M059J (cell line): ENCODE measurements at places on chromosomes 5 and 9.

DNA sequence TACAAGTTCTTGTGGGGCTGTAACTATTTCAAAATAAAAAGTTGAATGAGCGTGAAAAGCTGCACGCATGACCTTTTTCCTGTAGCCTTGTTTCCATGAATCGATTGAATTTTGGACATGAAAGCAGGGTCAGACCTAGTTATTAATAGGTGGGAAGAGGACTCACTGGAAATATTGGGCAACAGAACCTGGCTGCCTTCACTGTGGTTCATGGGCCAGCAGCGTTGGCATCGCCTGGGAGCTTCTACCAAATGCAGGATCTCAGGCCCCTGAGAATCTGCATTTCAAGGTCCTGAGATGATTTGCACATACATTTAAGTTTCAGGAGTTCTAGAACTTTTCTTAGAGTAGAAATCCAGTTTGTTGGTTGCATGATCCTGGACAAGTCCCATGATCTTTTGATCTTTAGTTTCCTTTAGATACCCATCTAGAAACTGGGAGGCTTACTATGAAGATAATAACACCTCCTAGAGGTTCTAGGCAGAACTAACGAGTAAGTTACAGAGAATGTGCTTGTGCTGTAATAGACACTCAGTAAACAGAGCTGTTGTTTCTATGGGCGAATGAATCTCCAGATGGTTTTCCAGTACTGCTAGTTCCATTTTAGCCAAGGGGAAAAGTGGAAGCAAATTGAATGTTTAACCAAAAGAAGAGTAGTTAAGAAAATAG lies 12.4 kb downstream of the ANKRD33B start:
- DNase-seq, result no peak

- peak; percentile 67 for DNase-seq
Observed at GRCh38 chr5:134477462-134478245, 47.8 kb upstream of the JADE2 start.

DNA sequence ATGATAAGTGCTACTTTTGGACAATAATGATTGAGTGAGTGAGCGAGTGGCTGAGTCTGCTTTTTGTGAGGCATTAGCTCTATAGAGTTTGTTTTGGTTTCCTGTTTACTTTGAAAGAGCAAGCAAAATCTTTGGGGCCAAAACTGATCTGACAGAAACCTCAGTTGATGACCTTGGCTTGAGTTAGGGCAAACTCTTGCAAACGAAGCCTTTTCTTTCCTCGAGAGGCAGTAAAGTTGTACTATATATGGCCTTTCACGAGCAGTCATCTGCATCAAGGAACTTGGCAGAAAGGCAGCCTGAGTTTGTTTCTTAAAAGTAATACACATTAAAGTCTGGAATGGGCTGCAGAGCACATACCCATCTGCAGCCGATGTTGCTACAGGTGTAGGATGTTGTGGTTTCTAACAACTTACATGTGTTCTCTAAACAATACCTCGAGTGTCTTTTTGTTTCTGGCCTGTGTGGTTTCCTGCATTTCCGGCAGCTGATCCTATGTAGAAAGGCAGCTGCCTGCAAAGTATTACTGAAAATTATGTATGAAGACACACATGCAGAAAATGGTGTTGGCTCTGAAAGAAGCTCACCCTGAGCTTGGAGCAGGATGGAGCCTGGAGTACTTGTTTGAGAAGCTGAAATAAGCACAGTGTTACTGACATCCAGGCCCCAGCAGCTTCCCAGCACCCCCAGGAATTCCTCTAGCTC lies 60.8 kb downstream of the FOXD1 start:
- peak; percentile 40 for DNase-seq

DNA sequence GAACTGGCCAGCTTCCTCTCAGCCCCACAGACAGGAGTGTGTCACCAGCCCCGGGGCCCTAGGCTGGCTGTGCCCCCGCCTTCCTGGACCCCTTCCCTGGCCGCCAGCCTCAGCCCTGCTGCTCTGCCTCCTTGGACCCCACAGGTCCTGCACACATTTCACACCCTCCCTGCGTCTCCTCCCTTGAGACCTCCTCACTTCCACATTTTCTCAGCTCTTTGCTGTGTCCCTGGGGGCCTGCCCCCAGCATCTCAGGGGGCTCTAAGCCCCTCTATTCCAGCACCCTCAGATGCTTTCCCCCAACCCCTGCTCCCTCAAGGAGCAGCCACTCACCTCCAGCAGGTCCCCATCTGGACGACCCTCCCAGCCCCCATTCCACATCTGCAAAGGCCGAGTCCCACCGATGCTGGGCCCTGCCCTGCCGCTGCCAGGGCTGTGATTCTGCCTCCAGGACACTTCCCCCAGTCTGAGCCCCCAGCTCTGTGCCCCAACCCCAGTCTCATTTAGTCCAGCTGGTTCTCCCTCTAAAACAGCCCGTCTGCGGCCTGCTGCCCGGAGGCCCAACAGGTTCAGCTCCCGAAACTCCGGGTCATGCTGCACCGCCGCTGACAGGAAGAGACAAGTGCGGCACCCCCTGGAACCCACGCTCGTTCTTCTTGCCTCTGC lies 4.2 kb downstream of the SLC34A3 start:
- DNase-seq, result no peak

DNA sequence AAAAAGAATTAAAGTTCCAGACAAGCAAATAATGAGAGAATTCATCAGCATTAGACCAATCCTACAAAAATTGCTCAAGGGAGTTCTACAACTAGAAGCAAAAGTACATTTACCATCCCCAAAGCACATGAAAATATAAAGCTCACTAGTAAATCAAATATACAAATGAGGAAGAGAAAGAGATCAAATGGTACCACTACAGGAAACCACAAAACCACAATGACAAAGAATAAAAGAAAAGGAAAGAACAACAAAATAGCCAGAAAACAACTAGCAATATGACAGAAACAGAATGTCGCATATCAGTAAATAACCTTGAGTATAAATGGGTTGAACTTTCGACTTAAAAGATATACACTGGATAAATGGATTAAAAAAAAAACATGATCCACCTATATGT lies 739.0 kb downstream of the DTWD2 start:
- DNase-seq, result no peak

- no peak for DNase-seq
Observed at GRCh38 chr9:93010056-93010455, 48.4 kb upstream of the SUSD3 start.

- peak; percentile 27 for DNase-seq
Observed at GRCh38 chr5:21452449-21452848, 1400.7 kb downstream of the CDH12 start.

GRCh38 chr9:127919253-127919815 lies 2.5 kb upstream of the ST6GALNAC4 start:
- DNase-seq, result peak; percentile 100

DNA sequence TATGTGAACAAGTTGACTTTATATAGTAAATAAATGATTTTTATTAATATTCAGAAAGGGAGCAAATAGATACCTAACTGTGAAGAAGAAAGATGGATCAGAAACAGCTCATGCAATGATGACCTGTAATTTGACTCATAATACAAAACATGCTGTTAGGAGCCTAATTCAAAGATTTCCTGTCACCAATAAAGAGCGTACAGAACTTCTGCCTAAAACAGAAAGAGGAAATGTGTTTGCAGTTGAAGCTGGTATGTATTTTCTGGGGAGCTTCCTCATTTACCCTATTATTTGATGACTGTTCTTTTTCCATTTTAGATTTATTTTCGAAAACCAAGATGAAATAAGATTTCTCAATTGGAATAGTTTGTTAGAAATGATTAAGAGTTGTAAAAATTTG lies 11.4 kb downstream of the YTHDC2 start:
- no peak for DNase-seq

DNA sequence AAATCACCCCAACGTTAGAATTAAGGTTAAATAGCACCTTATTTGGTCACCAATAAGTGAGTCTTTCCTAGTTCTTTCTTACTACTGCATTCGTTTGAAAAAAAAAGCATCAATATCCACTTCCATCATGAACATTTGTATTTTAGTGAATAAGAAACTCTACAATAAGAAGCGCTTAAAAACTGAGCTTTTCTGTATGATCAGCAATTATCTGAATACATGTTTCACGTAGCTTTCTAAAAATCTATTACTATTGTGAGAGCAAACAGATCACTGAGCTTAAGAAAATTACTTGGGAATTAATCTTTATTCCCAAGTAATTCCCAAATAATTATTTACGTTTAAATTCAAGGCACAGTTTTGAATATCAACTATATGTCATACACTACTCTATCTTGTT lies 32.5 kb downstream of the ZDHHC21 start:
- no peak for DNase-seq

- DNase-seq, result no peak
Observed at GRCh38 chr5:160460377-160461049, 38.9 kb downstream of the PTTG1 start.

DNA sequence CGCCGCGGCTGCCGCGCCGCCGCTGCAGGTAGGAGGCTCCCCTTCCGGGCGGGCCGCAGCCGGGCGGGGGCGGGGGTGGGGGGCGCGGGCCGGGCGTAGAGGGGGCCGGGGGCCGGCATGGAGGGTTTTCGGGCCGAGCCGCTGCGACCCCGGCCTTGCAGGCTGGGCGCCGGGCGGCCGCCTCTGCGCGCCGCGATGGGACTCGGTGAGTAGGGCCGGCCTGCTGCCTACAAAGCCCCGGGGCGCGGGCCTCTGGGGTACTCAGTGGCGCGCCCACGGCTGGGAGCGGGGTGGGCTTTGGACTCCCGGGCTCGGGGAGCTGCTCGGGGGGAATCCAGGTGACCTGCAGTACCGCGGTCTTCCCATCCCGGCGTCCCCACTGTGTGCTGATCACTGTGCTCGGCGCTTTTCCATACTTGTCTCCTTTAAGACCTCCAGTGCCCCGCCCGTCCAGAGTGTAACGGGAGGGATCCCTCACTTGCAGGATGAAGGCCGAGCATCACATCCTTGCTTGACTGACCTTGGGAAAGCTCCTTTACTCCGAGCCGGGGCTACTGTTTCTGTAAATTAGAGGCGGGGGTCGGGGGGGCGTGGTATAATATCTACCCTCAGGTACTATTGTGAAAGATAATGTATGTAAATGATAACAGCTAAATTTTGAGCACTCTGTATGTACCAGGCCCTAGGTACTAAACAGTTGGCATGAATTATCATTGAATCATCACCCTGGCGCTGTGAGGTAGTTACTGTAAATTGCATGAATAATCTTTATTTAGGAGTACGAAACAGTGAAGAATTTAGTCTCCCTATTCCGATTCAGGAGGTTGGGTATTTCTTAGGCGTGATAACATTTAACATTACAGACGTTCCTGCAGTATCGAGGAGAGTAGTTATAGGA lies 672 bp downstream of the MSANTD3 start:
- peak; percentile 83 for DNase-seq

GRCh38 chr5:96503501-96504236 lies 70.6 kb upstream of the PCSK1 start:
- DNase-seq, result no peak

GRCh38 chr5:120306303-120306702 lies 157.8 kb upstream of the PRR16 start:
- no peak for DNase-seq

DNA sequence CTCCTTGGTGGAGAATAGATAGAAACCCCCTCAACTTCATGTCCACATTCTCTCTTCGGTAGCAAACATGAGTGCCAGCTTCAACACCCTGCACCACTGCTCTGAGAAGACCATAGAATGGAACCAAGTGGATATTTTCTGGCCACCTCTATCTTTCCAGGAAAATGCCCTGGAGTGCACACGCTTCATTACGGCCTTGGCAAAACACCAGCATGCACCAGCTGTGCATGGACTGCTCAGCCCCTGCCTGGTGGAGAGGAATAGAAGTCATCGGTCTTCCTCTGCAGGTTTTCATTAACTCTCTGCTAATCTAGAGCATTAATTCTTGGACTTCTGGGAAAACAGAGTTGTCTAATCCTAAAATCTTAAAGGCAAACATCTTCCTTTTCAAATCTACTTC lies 211.6 kb upstream of the TMEM161B start:
- DNase-seq, result peak; percentile 72

- DNase-seq, result no peak
Observed at GRCh38 chr5:112885001-112885400, 23.9 kb downstream of the SRP19 start.

DNA sequence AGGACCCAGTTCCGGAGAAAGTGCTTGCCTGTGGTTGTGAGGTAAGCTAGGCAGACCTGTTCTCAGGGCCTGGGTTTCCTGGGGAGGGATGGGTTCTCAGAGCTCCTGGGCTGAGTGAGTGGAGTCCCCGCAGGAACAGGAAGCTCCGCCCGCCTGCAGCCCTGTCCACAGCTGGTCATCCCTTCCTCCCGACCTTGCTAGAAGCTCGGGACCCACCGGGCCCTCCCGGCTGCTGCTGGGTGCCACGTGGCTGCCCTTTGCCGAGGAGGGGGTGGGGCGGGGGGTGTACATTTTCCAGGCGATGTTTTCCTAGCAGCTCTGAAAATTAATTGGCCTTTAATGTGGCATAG lies 198.1 kb downstream of the C9orf50 start:
- peak; percentile 28 for DNase-seq

GRCh38 chr9:3980771-3981170 lies 319.1 kb downstream of the GLIS3 start:
- DNase-seq, result peak; percentile 43

DNA sequence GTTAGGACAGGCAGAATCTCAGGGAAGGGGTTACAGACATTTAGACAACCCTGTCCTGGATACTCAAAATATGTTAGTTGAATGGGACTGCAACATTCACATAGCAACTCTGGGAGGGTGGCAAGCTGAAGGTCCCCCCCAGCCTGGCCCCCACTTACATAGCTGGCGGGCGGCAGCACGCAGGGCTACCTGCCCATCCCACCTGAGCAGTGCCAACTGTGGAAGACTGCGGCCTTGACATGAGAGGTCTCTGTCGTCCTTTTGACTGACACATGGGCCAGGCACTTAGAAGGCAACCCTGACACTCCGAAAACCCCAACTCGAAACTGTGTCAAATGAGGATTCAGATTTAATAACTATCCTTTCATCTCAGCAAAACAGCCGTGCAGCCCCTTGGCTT lies 16.5 kb downstream of the PAX5 start:
- DNase-seq, result no peak

DNA sequence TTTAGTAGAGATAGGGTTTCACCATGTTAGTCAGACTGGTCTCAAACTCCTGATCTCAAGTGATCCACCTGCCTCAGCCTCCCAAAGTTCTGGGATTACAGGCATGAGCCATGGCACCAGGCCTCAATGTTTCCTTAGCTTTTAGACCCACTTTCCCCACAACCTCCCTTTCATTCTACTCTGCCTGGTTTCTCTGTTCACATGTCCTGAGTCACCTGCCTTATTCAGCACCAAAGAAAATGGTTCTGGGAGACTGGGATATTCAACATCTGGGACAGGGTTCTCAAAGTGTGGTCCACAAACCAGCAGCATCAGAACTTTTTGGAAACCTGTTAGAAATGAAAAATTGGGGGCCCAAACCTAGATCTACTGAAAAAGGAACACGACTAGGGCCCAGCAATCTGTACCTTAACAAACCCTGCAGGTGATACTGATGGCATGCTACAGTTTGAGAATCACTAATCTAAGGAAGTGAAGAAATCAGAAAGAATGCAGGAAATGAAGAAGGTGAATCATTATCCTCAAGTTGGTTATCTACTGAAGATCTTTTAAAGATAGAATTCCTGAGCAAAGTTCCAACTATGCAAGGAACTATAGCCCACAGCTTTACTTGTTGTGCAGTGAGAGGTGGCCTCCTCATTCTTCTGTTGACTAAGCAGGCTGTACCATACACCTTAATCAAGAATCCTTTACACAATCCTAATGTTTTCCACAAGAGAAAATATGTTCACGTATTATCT lies 51.8 kb upstream of the CTNNAL1 start:
- peak; percentile 90 for DNase-seq
